ENCODE measurements at places on chromosomes 7 and 10.

DNA sequence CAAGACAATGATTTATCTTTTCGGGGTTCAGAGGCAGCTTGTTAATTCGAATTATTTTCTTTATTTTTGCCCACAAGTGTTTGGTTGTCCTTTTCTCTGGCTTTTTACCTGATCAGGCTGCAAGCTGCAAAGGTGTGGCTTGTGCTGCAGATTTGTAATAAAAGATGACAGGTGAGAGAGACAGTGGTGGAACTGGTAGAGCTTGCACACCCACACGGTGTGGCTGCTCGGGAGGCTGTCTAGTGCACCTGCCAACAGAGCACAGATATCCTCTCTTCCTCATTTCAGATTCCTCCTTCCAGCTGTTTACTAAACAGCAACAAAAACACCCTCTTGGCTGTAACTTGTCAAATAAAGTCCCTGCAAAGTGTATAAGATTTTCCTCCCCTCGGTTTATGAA lies 9.2 kb downstream of the GJD4 start:
- DNase-seq = no peak

DNA sequence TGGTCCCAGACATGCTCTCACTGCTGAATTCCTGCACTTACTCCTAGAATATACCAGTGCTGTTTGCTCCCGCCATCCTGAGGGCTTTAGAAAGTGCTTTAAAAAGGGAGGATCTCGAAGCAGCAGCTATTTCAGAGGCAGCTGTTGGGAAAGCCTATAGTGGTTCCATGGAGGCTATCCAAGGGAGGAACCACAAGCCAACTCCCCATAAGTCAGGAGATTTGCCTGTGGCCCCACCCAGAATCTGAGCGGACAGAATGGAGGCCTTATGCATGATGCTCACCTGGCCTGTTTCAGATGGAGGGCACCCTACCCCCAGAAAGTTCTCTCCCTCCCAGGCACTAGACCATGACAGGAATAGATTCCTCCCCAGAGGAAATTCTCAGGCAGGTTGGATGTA lies 2.3 kb upstream of the KCNIP2 start:
- no peak for DNase-seq

DNA sequence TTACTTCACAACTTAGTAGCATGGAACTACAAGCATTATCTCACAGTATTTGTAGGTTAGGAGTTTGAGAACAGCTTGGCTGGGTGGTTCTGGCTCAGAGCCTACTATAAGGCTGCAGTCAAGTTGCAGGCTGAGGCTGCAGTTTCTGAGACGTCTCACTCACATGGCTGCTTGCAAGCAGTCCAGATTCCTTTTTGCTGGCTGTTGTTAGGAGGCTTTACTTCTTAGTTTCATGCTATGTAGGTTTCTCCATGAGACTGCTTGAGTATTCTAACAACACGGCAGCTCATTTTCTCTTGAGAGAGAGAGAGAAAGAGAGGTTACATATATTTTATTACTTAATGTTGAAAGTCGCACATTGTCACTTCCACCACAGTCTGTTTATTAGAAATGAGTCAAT lies 1073.9 kb downstream of the NXPH1 start:
- DNase-seq = no peak

- DNase-seq = no peak
These were observed 17.1 kb downstream of the STEAP4 start for GRCh38 chr7:88289564-88290025.

GRCh38 chr7:151039850-151040548 lies 8.3 kb upstream of the ASIC3 start:
- DNase-seq = no peak

- no peak for DNase-seq
These were observed 12.2 kb upstream of the CPA5 start for GRCh38 chr7:130332259-130333053.

GRCh38 chr7:120523985-120524384 lies 251.0 kb downstream of the KCND2 start:
- no peak for DNase-seq

- no peak for DNase-seq
These were observed 3.1 kb upstream of the GOT1 start for GRCh38 chr10:99433378-99434020.

DNA sequence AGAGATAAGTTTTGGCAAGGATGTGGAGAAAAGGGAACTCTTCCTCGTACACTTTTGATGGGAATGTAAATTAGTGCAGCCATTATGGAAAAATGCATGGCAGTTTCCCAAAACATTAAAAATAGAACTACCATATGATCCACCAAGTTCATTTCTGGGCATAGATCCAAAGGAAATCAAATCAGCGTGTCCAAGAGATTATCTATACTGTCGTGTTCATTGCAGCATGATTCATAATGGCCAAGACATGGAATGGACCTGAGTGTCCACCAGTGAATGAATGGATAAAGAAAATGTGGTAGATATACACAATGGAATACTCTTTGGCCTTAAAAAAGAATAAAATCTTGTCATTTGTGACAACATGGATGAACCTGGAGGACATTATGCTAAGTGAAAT lies 70.3 kb upstream of the RSU1 start:
- DNase-seq = no peak

GRCh38 chr10:132467464-132468149 lies 70.0 kb upstream of the INPP5A start:
- DNase-seq = no peak

DNA sequence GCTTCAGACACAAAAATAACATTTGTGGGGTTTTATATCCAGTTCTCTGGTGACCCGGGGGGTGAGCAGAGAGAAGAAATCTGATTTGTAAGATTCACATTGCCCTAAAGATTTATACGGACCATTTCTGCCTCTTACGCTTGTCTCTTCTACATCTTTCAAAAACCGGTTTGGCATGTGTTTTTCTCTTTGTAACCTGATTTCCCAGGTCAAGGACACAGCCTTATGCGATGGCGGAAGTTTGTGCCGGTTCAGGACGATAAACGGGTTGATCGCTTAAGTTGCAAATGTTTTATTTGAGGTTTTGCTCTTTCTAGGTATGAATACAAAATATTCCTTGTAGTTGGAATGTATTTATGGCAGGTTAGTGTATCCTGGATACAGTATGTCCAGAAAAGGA lies 61.6 kb upstream of the SH2B2 start:
- no peak for DNase-seq

DNA sequence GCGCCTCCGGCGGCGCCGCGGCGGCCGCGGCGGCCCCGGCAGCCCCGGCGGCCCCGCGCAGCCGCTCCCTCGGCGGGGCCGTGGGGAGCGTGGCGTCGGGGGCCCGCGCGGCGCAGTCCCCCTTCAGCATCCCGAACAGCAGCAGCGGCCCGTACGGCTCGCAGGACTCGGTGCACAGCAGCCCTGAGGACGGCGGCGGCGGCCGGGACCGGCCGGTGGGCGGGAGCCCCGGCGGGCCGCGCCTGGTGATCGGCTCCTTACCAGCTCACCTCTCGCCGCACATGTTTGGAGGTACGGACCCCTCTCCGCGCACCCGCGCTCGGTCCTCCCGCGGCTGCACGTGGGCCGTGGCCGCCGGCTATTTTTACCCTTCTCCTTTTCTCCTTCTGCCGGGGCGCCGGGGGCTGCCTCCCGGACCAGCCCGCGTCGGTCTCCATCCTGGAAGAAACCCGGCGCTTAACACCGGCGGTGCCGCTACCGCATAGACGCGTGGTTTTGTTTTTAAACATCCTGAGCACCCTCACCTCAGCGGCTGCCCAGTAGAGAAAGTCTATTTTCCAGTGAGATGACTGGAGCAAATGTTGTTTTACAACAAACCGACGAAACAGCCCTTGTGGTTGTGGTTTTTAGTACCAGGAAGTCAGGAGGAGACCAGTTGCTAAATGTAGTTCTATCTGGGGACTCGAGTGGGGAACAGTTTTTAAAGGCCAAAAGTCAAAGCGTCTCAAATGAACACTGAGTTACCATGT lies 1.3 kb downstream of the ZNRF2 start:
- DNase-seq = peak; percentile 28

DNA sequence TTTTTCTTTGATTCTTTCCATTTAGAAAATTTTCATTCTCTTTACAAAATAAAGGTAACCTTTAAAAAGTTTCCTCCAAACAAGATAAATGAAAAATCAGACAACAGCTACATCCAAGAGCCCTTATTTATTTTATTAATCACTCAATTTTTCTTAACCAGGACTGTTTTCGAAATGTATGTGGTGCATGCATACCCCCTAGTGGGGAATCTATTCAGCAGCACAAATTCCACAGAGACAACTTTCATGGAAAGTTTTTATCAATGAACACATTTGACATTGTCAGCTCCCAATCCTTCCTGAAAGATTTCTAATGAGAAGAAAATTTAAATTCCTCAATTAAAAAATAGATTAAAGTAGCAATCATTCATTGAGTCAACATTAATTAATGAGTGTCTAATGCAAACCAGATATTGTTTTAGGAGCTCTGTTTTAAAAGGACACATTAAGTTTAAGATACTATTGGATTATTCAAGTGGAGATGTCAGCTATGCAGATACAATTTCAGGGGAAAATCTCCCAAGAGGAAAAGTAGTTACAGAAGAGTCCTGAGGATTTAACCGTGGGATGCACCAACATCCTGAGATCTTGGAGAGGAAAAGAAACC lies 5.2 kb upstream of the HTR7 start:
- no peak for DNase-seq

- DNase-seq = no peak
These were observed 725.1 kb downstream of the GRID1 start for GRCh38 chr10:85641479-85642009.

- no peak for DNase-seq
These were observed 21.0 kb downstream of the CDK6 start for GRCh38 chr7:92815412-92815811.

- no peak for DNase-seq
These were observed 308.5 kb downstream of the REEP3 start for GRCh38 chr10:63829573-63830149.

DNA sequence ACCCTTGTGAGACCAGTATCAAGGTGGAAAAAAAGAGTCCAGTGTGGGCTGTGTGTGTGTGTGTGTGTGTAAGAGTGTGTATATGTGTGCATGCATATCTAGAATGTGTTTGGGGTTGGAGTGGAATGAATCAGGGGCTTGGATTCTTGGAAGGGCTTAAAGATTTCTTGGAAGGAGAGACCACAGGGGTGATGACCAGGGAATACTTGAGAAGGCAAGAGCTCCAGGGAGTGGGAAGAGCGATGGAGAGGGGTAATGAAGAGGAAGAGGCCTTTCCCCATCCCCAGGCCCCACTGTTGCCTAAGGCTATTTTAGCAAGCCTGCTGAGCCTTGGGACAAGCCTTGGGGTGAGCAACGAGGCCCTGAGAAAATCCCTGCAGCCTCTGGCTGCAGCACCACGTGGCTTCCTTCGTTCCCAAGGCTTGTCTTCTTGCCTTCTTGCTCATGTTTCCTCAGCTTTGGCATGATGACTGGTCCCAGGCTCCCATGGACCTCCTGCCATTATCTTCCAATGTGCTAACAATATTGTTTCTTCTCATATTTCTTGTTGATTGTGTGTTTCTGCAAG lies 663.4 kb downstream of the INHBA start:
- no peak for DNase-seq

DNA sequence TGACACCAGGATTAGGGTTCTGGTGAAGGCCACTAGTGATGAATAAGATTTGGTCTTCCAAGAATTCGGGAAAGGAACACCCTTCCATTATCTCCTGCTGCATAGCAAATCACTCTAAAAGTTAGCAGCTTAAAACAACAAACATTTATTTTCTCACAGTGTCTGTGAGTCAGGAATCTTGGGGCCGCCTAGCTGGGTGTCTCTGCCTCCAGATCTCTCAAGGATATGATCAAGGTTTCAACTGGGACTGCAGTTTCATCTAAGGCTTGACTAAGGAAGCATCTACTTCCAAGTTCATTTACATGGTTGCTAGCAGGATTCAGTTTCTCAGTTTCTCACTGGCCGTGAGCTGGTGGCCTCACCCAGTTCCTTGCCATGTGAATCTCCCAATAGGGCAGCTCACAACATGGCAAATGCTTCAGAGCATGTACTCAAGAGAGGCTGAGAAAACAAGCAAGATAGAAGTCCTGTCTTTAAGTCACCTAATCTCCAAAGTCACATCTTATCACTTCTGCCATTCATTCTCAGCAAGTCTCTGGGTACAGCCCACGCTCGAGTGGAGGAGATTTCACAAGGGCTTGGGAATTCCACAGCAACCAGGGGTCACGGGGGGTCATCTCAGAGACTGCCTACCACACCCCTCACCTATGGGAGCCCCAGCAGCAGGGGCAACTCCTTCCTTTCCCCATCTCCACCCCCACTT lies 26.8 kb downstream of the TLX1 start:
- DNase-seq = no peak

DNA sequence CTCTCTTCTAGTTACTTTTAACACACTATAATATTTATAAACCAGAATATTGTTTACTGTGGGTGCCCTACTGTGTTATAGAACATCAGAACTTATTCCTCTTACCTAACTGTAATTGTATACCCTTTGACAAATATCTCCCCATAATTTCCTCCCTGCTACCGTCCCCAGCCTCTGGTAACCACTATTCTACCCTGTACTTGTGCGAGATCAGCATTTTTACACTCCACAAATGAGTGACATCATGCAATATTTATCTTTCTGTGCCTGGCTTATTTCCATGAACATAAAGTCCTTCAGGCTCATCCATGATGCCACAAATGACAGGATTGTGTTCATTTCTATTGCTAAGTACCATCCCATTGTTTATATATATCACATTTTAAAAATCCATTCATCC lies 139.8 kb upstream of the RSU1 start:
- DNase-seq = no peak

DNA sequence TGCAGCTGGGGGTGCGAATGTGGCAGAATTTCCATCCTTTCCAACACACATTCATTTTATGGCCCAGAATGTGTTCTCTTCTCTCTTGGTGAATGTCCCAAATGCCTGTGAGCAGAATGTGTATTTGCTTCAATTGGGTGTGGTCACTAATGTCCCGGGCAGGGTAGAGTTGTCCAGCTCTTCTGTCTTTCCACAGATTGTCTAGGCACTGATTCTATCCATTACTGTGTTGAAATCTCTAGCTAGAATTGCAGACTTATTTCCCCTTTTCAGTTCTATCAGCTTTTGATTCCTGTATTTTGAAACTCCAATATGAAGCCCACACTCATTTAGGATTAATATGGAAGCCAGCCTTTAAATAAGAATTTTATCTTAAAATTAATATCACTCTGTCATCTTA lies 14.0 kb upstream of the AKR1E2 start:
- no peak for DNase-seq

- no peak for DNase-seq
These were observed 14.5 kb downstream of the PDGFA start for GRCh38 chr7:505171-505570.

- DNase-seq = no peak
These were observed 127.3 kb downstream of the NOC3L start for GRCh38 chr10:94235461-94235860.

DNA sequence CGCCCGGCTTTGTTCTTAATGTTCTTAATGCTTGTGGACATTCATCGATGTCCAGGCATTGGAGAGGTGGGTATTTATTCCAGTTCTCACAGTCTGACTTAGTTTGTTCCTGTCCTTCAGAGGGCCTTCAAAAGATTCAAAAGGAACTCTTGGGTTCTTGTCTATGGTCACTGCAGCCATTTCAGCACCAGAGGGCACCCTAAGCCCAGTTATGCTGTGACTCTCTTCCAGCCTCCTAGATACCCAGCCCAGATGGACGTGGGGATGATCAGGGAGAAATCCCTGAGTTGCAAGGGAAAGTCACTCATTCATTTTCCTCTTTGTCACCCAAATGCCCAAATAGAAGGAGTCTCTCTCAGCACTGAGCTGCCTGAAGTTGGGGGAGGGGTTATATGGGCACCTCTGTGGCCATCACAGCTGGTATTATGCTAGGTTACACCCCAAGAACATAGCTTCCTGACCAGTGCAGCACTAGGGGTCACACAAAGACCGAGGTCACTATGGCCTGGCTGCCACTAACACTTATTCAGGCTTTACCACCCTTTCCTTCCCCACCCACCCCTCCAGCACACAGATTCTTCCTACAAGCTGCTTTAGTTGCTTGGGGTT lies 26.5 kb upstream of the CCDC126 start:
- DNase-seq = peak; percentile 32
